Epithelial cell of esophagus (primary cell): ENCODE measurements at places on chromosomes 2 and 18.

- DNase-seq, result no peak
These were observed 1.3 kb downstream of the EVX2 start for GRCh38 chr2:176082525-176082823.

DNA sequence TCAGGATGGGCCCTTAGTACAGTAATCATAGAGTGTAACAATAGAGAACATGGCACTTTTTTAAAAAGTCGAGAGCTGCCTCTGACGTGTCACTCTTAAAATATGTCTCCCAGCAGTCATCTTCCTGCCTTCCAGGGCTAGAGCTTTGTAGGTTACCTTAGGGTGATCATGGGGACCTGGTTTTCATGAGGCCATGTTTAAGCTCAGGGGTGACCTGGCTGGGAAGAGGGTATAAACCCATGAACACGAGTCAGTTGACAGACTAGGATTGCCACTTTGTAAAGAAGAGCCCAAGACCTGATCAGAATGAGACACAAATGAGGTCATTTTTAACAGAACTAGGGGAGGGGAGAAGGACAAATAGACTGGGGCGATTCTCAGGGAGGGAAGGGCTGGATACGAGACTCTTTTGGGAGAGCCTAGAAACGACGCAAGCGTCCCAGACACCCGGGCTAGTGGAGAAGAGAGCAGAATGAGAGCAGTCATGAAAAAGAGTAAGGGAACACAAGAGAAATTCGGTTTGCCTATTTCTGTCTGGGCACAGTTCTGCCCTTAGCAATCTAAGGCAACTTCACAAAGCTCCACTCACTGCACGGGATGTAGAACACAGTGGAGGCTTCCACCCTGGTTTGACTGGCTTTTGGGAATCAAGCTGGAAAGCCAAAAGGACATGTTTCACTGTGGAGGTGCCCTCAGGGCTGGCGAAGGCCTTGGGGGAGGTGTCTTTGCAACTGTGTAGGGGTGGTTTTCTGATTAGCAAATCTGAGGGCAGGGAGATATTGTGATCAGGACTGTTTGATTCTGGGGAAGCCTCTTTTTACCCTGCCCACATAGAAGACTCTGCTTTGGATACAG, 1.8 kb upstream of the RAB31 start:
- DNase-seq, result peak; percentile 44

GRCh38 chr2:70935468-70936164, at the start of gene ATP6V1B1:
Gene ATP6V1B1 (plus strand): TSS chr2:70935900. CDS start chr2:70935955, 55 bp downstream.
- DNase-seq, result no peak

GRCh38 chr2:62192811-62193210, 3.1 kb upstream of the B3GNT2 start:
- DNase-seq, result no peak

GRCh38 chr2:16739778-16740581, 74.3 kb upstream of the CYRIA start:
- peak; percentile 14 for DNase-seq

DNA sequence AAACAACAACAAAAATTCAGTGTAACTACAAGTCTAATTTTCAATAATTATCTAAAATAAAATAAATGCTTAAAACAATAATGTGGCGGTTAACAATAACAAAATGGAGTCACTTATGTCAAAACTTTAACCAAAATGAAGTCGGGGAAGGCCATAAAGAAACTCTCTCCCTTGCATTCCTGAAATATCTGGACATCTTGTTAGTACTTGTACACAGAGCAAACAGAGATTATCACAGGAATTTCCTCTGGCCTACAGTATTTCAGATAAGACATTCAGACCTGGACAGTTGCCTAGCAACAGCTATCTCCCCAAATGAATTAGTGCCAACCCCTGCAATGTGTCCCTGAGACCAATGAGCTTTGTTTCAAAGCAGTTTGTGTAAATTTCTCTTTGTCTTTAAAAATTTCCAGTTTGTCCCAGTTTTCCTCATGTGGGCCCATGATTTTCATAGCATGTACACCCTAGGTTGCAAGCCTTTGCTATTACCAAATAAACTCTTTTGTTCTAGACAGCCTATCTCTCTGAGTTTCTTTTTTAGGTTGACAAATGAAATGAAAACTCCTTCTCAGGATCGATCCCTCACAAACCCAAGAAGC, 68.6 kb downstream of the EXOC6B start:
- DNase-seq, result peak; percentile 82

- DNase-seq, result no peak
These were observed 19.5 kb downstream of the SIGLEC15 start for GRCh38 chr18:45844938-45845337.

- DNase-seq, result no peak
These were observed 101.6 kb upstream of the MAP4K3 start for GRCh38 chr2:39538718-39539117.

DNA sequence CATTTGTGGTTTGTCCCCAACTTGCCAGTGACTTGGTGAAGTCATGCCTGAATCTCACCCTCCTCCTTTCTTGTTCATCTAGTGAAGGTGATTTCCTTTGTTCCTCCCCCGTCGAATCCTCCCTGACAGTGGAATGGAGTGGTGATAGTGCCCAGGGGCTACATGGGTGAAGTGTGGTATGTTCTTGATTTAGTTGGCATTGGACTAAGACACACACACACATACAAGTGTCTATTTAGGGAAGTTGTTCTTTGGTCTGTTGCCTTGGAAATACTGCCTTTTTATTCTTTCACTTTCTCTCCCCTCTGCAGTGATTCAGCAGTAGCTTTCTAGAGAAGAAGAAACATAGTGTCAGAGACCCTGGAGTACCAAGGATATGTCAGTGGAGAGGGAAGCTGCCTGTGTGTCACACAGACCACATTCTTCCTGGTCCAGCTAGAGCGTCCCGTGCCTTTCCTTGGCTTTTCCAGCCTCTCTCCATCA, 10.9 kb downstream of the INPP4A start:
- no peak for DNase-seq

- no peak for DNase-seq
These were observed 438.5 kb upstream of the TCF4 start for GRCh38 chr18:56026509-56026908.

DNA sequence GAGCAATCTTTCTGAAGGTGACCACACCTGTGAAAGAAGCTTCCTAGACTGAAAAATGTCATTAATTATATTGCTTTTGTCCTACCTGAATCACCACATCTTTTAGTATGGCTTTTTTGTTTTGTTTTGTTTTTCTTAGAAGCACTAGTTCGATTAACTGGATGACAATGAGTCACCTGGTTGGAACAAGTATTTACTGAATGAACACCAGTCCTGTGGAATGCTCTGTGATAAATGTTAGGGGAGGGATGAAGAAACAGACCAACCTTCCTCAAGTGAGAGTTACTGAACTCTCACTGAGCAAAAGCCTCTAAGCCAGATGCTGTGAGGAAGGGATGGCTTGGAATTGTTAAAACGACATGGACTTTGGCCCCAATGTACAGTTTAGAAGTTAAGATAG, 26.8 kb upstream of the DCC start:
- DNase-seq, result peak; percentile 64

DNA sequence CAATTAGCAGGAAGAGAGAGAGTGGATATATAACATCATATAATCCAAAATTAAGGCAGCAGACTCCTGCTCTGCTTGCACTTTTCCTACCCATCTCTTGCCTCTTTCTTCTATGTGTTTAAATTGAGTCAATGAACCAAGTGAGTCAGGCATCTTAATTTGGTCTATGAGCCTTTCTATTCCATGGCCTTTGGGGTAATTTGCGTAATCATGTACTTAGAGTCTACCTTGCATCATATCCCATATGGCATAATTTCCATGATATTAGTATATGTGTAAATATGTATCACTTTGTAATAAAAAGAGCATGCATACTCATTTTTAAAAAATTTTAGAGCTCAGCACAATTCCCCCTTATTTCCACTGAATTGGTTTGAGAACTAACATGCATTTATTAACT, 555.2 kb downstream of the STK39 start:
- DNase-seq, result peak; percentile 62

DNA sequence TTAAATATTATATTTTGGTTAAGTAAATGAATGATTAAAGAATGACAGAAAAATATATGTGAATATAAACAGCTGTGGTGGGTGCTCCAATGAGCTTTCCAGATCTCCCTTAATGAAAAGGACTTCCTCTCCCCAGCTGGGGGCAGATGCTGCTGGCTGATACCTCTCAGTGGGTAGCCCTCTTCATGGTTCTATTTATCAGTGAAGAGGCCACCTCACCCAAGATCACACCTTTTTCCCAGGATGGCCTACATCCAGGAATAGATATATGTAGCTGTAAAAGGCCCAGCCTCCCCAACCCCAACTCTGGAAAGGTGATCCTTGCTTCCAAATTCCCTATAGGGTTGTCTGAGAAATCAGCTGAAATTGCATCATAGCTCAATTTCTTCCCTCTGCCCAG, 135.2 kb upstream of the ACVR2A start:
- DNase-seq, result no peak
